ENCODE measurements at places on chromosomes 1 and 21.

DNA sequence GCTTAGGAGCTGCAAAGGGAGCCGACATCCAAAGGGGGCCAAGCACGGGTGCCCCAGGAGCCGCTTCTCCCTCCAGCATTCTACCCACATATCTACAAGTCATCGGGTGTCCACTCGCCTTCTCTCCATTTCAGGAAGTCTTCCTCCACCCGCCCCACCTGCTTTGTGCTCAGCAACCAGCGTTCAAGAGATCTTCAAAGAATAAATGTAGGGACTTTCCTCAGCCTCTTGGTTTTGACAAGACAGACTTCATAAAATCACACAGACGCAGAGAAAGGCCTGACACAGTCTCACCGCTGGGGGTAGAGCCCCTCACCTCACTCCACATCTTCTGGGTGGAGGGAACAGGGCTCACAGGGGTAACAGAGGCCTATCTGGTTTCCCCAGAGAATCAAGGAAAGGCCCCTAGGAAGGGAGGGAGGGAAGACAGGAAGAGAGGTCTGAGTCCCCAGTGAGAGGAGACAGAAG, 49.5 kb downstream of the SSBP3 start:
- no peak for DNase-seq

GRCh38 chr1:114509596-114510273, 1.3 kb downstream of the TRIM33 start:
- no peak for DNase-seq

DNA sequence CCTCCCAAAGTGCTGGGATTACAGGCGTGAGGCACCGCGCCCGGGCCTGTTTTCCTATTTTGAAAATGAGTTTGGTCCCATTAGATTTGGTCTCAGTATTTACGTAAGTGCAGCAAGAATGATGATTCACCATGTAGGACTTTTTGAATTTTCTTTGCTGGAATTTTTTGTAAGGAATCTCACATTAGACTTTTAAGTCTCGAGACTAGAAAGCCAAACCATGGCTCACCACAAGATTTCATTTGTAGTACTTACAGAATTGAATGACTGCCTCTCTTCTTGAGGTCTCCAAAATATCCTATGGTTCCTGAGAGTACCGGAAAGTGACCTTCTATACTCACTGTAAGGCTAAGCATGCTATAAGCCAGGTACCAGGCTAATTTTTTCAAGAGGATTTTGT, 325 bp downstream of the OR14A2 start:
- no peak for DNase-seq

GRCh38 chr21:21690068-21690665, 692.0 kb downstream of the NCAM2 start:
- DNase-seq: peak; percentile 44

GRCh38 chr1:20658166-20658915, 2.8 kb downstream of the DDOST start:
- no peak for DNase-seq
